Fibroblast of skin of back (primary cell): ENCODE measurements at places on chromosomes 1 and 21.

GRCh38 chr1:205706601-205707502, 26.5 kb upstream of the SLC45A3 start:
- no peak for DNase-seq

GRCh38 chr1:214438075-214438474, 113.3 kb downstream of the PTPN14 start:
- DNase-seq, result no peak

DNA sequence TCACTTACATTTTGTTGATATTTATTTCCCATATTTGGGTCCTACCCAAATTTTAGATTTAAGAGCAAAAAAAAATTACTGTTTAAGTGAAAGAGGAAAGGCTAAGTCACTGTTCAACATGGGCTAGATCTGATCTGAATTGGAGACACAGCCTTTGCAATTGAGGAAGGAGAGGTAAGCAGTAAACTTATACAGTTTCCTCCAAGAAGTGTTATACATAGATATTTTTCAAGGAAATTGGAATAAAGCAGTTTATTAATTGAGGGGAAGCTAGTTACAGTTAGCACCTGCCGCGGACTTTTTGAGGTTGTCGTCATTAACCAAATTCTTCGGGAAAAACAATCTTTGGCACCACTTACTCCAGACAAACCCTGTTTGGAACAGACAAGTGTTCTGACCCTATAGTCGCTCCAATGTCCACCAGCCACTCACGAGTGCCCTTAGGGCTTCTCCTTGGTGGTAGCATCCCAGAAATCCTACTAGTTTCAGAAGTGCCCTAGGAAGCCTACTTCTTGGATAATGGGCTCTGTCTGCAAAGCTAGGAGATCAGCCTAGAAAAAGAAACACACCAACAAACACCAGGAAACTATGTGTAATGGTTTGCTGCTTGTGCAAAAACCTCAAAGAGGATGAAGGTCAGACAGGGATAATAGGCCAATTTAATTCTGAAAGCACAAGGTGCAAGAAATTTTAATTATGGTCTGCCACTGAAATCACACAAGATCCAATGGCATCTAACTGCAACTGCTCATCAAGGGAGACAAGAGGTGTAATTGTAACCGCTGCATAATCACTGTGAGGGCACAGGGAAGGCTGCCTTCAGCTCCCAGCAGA, 2.5 kb downstream of the WLS start:
- no peak for DNase-seq

- DNase-seq, result peak; percentile 47
Observed at GRCh38 chr1:170200621-170201397, 55.0 kb downstream of the NTMT2 start.

- no peak for DNase-seq
Observed at GRCh38 chr1:198633675-198634121, 5.1 kb upstream of the PTPRC start.

GRCh38 chr1:218380125-218380977, 35.2 kb downstream of the TGFB2 start:
- DNase-seq, result peak; percentile 72

GRCh38 chr1:155909894-155910293, 1.3 kb downstream of the RIT1 start:
- peak; percentile 55 for DNase-seq

DNA sequence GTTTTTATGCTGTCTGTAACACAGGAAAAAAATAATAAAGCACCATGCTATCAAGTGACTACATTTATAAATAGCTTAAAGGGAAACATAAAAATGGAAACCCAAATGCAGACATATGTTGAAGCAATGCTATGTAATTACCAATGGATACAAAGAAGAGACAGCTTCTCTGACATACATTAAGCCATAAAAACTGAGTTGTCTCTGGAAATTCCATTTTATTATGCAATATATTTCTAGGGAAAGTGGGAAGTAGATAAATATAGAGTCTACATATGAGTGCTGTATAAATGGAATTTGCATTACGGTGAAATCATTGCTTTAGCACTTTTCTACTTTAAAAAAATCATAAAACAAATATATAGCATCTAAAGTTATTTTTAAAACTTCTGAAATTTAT, 135.2 kb upstream of the COL11A1 start:
- DNase-seq, result peak; percentile 63

- peak; percentile 94 for DNase-seq
Observed at GRCh38 chr21:29181799-29182470, 51.5 kb downstream of the MAP3K7CL start.

DNA sequence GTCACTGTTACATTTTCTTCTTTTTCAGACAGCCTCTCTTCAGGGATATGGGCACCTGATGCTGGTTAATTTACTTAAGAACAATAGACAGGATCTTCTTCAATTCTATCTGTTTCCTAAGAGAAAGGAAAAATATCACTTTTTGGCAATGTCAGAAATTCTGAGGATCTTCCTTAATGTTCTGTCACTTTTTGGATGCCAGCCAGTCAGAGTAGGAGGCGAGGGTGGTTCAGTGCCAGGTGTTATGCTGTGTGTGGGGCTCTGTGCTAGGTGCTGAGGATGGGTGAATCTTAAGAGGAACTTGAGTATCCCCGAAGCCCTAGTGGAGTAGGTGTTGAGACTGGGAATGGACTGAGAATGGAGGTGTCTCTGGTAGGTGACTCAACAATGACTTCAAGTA, 133.5 kb downstream of the UCK2 start:
- no peak for DNase-seq

DNA sequence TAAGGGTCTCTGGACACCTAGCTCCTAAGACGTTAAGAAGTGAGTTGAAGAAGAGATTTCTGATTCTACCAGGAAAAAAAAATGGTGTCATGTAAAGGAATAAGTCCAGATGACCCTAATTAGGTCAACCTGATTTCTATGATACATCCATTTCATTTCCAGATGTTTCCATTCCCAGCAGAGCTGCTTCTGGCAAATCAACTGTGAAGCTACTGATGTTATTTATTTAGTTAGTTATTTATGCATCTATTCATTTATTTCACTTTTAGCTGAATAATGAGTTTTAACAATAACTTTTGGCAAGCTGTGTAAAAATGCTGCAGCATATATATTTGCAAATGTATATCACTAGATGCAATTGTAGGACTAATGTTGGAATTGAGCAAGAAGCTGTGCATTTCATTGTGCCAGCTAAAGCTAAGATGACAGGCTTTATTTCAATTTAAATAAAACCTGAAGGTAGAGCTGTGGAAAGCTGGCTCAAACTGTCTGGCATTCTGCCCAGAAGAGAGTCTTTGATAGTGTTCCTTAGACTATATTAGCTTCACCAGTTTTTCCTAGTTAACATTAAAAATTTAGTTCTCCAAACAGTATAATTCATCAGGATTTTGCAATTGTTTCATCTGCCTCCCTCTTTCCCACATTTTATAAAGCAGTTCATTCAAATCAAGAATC, 1164.4 kb upstream of the ADGRL4 start:
- DNase-seq, result no peak

DNA sequence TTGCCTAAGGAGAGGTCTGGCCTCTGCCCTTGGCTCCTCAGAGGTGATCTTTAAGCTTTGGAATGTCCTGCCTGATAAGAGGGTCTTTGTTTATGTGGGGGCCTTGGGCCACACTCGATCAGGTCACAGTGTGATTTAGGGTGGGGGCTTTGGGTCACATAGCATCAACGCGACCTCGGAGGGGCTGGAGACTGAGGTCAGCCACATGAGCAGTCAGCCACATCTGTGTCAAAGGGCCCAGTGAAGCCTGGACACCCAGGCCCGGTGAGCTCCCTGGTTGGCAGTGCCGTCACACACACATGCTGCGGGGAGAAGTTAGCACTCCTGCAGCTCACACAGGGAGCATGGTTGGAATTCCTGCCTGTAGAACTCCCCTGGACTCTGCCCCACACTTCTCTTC, 345.0 kb downstream of the NPHP4 start:
- no peak for DNase-seq

- DNase-seq, result peak; percentile 13
Observed at GRCh38 chr1:115839029-115839678, 1.8 kb downstream of the NHLH2 start.

GRCh38 chr1:34759503-34760357, at the start of gene GJB4:
GJB4 (plus strand) TSS chr1:34759740; CDS start chr1:34761255, 1,515 bp downstream.
- DNase-seq, result no peak

- no peak for DNase-seq
Observed at GRCh38 chr1:244063498-244063897, 12.4 kb downstream of the ZBTB18 start.

- no peak for DNase-seq
Observed at GRCh38 chr1:235357485-235358373, 9.5 kb upstream of the TBCE start.

DNA sequence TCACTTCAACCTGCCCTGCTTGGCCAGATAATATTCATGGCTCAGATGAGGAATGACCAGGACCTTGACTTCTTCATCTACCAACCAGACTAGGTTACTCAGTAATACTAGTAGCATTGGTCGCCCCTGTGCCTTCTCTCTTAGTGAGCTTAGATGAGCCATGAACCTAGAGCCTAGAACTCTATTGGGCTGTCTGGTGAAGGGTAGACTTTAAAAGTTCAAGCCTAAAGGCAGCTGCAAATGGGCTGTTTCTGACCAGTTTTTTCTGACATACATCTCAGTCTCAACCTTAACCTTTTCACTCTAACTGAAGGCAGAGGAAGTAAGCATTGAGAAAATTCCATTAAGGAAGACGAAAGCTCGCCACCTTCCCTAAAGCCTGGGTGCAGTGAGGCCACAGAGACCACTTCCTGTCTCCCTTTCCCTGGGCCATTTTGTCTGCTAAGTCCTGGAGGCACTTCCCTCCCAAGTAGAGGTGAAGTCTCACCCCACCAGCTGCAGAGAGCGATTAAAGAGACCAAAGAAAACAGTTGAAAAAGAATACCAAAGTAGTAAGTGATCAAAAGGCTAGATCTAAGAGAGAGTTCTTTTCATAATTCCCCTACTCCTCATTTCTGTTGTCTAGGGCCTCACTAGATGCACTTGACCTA, 53.3 kb downstream of the MTR start:
- no peak for DNase-seq

DNA sequence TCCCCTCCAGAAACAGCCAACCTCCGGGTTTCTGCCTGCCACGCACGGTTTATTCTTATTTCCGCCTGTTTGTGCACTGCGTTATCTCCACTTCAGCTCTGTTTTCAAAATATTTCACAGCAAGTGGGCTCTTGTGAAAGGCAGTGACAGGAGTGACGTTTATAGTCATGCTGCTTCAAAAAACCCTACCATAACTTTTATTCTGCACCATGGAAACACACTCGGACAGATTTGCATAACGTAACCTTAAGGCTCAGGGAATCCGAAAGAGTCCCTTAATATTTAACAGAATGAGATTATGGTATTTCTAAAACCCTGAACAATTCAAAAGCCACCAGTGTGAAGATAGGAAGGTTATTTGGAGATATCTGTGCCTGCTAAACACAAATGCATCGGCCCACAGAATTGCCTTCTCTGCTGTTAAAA, 782 bp upstream of the SDE2 start:
- DNase-seq, result peak; percentile 18

GRCh38 chr1:115185336-115185735, 96.0 kb upstream of the TSPAN2 start:
- no peak for DNase-seq

- peak; percentile 93 for DNase-seq
Observed at GRCh38 chr1:39026051-39026865, at the start of gene NDUFS5. NDUFS5 (plus strand) TSS chr1:39026350; CDS start chr1:39028725, 2,375 bp downstream.

DNA sequence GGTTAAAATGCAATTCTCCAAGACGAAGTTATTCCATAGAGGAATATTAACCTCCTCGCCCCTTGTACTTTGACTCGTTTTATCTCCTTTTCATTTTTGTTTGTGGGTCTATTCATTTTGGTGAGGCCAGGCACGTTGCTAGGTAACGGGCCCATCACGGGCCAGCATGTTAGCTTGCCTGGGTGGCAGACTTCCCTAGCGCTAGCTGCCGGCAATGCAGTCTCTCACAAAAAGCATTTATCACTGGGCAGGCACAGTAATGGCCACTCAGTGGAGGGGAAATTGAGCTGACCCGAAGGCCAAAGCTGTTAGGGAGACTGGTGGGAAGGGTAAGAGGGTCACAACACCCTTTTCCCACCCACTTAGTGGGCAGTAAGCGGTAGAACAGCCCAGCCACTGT, 234.4 kb upstream of the FOXD3 start:
- DNase-seq, result peak; percentile 2

DNA sequence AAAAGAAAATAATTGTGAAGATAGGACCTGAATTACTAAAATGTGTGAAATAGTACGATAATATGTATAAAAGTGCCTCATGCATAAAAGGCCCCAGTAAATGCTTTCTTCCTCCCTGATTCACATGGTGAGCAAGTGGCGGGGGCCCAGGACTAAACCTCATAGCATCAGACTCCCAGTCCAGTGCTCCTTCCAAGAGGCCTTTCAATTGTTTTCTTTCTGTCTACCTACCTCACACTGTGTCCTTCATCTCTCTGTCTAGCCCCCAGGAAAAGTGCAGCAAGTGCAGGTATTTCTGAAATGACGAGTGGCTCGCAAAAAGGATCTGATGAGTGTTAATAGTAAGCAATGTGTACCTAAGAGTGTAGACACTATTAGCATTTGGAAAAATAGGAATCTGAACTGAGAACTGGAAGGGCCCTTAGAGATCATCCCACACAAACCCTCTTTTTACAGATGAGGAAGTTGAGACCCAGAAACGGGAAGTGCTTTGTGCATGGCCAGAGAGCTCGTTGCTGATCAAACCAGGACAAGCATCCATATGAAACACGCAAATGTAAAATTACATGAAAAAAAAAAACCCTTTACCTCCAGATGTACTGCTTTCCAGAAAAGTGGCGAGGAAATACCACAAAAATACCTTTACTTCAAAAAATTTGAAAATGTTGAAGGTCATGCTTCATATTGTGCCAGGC, 118.2 kb upstream of the HOOK1 start:
- DNase-seq, result no peak

DNA sequence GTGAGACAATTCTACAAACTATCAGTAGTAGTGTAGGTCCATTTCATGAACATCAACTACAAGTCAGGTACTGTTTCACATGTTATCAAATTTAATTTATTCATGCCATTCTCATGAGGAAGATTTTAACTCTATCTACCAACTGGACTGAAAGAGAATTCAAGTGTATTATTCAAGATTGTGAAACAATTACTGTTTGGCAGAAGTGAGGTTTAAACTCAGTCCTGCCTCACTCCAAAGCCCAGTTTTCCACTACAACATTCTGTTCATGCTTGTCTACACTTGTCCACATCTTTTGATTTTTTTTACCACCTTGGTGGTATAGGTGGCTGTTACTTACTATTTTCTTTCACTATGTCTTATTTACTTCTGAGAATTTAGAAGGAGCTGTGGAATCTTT, 272.9 kb downstream of the TGFB2 start:
- no peak for DNase-seq

DNA sequence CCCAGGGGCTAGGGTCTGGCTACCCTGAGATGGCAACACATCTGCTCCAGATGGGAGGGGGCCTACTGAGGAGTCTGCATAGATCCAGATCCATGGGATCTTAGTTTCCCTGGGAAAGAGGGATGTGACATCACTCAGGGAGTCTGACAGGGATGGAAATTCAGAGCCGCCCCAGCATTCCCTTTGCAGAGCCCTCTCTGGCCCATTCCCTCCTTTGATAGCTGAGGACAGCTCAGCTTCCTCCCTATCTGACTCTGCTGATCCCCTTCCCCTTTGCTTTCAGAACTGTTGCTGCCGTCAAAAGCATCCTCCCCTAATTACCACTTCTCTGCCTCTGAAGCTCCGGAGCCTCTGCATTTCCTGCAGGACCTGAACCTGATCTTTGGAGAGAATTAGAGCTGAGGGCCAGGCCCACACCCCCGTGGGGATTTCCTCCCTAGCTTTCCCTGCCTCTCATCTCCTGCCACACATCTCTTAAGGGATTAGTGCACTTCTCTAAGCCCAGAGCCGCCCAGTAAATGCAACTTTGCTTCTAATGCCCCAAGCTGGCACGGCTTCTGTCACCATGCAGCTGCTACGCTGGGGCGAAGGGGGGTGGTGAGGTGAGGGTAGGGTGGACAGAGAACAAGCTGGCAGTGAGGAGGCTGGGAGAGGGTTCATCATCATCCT, 9.5 kb upstream of the ASCL5 start:
- DNase-seq, result no peak
